ENCODE measurements at places on chromosomes 1 and 21.
A peak's percentile ranks its signal among the peaks of the same experiment; 100 is the strongest.

GRCh38 chr1:229972600-229973296 is 94.3 kb upstream of the GALNT2 start:
- DNase-seq, result no peak

GRCh38 chr1:109252167-109252892 is 3.0 kb downstream of the CELSR2 start:
- DNase-seq, result no peak

DNA sequence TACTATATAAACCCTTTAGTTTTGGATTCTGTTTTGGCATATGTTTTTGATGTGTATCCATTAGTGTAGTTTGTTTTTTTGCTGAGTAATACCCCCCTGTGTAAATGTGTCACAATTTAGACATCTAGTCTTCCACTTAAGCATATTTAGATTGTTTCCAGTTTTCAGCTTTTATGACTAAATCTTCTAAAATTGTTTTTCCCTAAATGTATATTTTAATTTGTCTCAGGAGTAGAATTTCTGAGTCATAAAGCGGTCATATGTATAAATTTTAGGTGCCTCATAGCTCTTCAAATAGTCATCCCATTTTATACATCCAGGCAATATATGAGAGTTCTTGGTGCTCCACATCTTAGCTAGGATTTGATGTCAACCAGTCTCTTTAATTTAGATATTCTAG is 1348.0 kb downstream of the MRPL39 start:
- DNase-seq, result no peak

DNA sequence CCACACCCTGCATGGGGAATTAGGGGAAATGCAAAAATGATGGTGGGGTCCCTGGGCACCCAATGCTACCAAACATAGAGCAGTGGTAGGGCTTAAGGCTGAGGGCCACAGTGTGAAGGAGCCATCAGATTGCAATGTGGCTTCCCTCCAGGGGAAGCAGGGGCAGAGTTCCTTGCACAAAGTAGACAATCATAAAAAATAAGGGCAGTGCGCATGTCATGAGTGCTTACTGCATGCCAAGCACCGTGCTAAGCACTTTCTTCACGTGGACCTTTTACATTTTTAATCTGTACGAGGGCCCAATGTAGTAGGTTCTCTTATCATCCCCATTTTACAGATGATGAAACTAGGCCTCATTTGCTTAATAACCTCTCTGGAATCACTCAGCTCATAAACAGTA is 56.6 kb downstream of the DDX20 start:
- DNase-seq, result no peak

DNA sequence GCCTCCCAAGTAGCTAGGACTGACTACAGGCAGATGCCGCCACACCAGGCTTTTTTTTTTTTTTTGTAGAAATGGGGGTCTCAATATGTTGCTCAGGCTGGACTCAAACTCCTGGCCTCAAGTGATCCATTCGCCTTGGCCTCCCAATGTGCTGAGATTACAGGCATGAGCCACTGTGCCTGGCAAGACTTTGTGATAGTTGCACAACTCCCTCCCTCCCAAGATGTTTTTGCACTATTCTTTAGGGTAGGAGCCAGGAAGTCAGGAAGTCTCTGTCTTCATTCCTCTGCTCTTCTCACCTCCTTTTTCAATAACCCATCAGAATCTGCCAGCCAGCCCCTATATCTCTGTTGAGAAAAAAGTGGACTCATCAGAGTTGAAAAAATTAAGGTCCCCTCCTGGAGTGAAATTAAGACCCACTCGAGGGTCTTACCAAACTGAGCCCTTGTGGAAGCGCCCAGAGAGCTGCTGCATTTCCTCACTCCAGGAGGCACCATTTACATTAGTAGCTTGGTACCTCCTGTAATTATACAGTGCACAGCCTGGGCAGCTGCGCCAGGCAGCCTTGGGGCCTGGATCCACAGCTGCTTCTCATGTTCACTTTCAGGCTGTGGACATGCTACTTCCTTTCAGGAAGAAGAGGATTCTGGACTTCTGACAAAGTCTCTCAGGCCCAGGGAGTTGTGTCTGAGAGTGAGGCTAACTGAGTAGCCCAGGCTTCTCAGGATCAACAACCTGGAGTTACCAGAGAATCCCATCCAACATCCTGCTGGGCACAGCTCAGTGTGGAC is 24.0 kb downstream of the TCEA3 start:
- no peak for DNase-seq

GRCh38 chr1:215911406-215911968 is 344.4 kb downstream of the KCTD3 start:
- no peak for DNase-seq

DNA sequence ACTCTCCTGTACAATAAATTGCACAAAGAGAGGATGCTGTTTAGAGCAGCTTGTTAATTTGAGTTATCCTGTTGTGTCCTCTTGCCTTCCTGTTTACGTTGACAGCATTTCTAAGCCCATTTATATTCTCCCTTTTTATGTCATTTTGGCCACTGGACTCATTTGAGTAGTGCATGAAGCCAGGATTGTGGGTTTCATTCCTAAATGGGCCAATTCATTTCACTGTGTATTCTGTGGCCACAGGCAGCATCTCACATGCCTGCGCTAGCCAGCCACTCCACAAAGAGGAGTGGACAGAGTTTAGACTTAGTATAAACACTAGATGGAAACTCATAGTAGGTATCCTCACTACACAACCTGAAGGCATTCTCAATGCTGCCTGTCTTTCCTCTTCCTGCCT is 73.4 kb downstream of the DTL start:
- peak; percentile 14 for DNase-seq

- DNase-seq, result no peak
These were observed 170.5 kb downstream of the FOXD2 start for GRCh38 chr1:47608296-47608875.

GRCh38 chr1:65791801-65792668 is 660 bp upstream of the PDE4B start:
- DNase-seq, result peak; percentile 23

GRCh38 chr1:214753236-214753852 is 150.3 kb downstream of the CENPF start:
- no peak for DNase-seq

DNA sequence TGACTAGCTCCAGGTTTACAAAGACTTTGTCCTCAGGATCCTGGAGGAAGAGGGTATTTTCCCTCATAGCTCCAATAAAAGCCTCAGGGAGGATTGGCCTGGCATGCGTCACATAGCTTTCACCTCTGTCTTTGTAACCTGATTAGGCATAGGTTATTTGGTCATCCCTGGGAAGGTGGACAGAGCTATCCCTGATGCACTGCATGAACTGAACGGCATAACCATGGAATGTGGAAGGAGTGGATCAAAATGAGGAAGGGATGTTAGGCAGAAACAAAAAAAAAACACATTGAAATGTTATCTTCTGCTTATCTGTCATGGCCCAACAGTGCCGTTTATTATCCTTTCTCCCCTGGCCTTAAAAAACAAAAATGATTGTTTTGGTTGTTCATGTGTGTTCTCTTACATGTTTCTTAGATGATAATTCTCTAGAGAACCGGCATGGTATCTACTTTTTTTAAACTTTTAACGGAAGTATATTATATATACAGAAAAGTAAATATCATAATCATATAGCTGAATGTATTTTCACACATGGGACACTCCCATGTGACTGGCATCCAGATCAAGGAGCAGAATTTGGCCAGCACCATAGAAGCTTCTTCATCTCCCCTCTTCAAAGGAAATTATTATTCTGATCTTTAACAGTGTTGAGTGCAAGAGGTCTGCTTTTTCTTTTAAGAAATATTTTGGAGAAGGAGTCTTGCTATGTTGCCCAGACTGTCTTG is 85.3 kb downstream of the RPS6KC1 start:
- no peak for DNase-seq

GRCh38 chr21:37780991-37781983 is 135.0 kb downstream of the KCNJ6 start:
- no peak for DNase-seq

DNA sequence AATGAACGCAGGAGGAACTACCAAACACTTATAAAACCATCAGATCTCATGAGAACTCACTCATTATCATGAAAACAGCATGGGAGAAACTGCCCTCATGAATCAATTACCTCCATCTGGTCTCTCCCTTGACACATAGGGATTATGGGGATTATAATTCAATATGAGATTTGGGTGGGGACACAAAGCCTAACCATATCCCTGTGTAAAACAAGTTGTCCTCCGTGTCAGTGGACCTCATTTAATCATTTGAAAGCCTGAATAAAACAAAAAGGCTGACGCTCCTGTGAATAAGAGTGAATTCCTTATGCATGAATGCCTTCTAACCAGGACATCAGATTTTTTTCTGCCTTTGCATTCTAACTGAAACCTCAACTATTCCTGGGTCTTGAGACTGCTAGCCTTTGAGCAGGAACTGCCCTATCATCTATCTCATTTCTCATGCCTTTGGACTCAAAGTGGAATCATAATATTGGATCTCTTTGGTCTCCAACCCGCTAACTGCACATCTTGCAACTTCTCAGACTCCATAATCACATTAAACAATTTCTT is 648.8 kb downstream of the ADGRL2 start:
- DNase-seq, result peak; percentile 85

GRCh38 chr1:15764269-15764764 is 5.7 kb downstream of the FBLIM1 start:
- DNase-seq, result no peak

GRCh38 chr1:108082001-108082400 is 117.0 kb upstream of the VAV3 start:
- no peak for DNase-seq

GRCh38 chr1:246572785-246573184 is 6.5 kb downstream of the CNST start:
- no peak for DNase-seq

DNA sequence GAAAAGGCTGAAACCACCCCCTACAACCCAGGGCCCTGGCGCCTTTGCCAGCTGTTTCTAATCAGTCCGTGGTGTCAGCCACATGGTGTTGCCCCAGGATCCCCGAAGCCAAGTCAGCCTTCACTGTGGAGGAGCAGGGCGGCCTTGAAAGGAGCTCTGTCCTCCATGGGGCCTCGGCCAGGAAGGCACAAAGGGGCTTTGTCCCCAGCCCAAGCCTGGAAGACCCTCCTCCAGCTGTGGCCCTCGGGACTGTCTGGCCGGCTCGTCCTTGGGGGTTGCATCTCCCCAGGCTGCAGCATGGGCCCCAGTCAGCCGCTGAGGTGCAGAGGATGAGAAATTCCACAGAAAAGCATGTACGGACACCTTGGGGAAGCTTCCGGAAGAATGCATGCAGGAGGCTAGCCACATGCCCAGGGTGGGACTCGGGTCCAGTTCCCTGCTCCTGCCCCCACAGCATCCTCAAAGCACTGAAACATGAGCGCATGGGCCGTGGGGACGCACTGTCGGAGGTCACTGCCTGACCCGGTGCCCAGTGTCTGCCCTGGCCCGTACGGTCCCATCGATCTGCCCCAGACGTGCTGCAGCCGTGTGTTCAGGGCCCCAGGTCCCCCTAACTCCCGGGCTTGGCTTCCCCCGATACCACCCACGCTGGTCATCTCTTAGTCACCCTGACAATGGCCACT is 38.6 kb upstream of the POFUT2 start:
- no peak for DNase-seq

- no peak for DNase-seq
These were observed at the start of gene RSPO1 for GRCh38 chr1:37634244-37634991. Gene RSPO1 (minus strand): TSS chr1:37634892. CDS start chr1:37629661, 5,231 bp downstream.

GRCh38 chr1:36177589-36178431 is 21.9 kb downstream of the MAP7D1 start:
- no peak for DNase-seq

GRCh38 chr1:80919426-80919825 is 881.3 kb upstream of the ADGRL2 start:
- DNase-seq, result no peak

GRCh38 chr1:14598498-14599182 is at the start of gene KAZN:
Gene KAZN (plus strand): TSS chr1:14598685.
- DNase-seq, result no peak

DNA sequence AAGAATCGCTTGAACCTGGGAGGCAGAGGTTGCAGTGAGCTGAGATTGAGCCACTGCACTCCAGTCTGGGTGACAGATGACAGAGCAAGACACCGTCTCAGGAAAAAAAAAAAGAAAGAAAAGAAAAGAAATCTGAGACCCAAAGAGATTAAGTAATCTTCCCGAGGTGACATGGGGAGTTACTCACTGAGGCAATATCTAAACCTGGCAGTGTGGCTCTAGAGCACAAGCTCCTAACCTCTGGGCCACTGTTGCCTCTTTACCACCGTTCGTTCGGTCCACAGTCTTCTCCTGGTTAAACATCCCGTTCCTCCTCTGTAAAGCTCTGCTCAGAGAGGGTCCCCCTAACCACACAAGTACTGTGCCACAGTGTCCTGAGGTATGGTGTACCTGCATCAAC is 1.5 kb downstream of the HMGCL start:
- DNase-seq, result no peak

GRCh38 chr1:201014816-201015200 is 8.7 kb downstream of the KIF21B start:
- DNase-seq, result no peak

DNA sequence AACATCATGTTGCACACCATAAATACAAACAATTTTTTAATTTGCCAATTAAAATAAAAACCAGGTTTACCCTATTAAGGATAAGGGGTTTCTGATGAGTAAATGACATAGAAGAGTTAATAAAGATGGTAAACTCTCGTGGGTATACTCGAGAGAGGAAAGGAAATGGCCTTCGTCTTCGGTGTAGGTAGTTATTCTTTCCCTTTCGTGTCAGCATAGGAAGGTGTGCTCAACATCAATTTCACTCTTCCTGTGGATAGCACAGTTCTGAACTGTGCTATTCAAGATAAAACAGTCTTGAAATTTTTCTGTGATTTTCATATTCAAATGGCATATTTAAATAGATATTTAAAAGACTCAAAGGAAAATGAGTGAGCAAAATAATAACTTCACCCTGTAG is 98.2 kb downstream of the RGL1 start:
- DNase-seq, result no peak

GRCh38 chr1:45833361-45833760 is 29.9 kb downstream of the MAST2 start:
- no peak for DNase-seq

DNA sequence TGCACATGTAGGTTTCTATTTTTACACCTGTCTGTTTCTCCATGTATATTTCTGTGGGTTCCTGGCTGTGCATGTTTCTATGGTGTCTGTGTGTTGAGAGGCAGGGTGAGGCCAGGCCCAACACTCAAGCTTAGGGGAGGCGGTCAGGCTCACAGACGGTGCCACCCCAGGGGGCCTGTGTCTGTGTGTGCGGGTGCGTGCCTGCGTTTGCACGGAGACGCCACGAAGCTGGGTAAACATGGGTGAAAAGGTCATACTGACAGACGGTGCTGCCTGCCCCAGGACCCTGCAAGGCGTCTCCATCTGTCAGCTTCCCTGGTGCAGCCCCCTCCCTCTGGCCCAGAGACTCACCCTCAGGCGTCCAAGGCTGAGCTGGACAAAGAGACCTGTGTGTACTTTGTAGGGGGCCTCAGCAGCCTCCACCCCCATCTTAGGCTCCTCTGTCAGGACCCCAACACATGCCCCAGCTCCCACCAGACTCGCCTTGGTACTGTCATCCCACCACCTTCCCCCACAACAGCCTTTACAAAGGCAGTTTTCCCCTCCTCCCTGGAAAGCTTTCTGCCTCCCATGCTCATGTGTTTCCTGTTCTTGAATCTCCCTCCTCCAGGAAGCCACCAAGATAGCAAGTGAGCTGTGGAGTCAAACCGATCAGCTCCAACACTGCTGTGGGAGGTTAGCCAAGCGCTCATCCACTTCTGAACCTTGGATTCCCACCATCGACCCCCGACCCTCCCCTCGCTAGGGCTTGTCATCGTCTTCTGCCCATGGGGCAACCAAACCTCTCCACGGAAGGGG is 34.1 kb downstream of the PTPRF start:
- DNase-seq, result no peak

Data from astrocyte (in vitro differentiated cells and primary cell).